AML-193 (cell line): ENCODE measurements at places on chromosomes 5 and 9.

GRCh38 chr9:109935406-109936087 is 155.5 kb downstream of the PALM2AKAP2 start:
- no peak for DNase-seq

DNA sequence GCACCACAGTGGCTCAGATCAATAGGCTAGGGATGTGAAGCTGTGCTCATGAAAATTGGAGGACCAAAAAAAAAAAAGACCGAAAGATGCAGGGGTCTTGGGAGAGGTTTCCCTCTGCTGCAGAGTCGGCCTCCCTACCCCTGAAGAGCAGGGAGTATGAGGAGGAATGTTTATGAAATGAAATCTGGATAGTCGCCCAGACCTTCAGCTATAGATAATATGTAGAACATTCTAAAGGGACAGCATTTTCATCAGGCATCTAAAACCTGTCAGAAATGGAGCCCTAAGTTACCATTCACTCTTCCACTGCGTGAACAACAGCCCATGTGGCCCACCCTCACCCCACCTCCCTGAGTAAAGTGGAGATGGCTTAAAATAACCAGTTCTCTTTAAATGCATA is 122.9 kb downstream of the TMEM174 start:
- no peak for DNase-seq

DNA sequence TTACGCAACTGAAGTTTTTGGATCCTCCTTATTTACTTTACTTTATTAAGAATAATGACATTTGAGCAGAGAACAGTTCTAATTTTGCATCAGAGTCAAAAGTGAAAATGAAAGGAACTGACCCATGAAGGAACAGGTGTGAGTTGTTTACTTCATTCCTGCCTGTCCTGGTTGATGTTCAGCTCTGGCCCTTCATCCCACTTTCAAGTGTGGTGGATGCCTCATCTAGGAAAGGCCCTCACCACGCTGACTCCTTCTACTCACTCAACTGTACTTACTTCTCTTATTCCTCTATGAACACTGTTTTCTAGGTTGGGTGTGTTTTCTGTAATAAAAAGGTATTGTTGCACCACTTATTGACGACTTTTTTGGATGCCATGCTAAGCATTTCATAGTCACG is 61.8 kb upstream of the PLEKHG4B start:
- DNase-seq, result no peak

DNA sequence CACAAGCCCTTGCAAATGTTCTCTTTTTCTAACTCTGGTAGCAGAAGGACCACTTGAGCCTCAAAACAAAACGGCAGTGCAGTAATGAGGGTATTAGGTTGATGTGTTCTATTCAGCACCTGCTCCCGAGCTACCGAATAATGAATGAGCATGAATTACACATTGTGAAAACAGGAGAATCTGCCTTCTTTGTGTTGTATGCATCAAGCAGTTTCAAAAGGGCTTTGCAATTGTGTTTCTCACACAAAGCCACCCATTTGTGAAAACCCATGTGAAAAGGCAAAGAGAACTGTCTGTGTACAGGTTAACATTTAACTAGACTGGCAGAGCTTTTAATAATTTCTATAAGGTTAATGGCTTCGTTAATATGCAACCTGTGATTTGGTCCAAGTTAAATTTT is 97.8 kb downstream of the STK32A start:
- DNase-seq, result no peak

DNA sequence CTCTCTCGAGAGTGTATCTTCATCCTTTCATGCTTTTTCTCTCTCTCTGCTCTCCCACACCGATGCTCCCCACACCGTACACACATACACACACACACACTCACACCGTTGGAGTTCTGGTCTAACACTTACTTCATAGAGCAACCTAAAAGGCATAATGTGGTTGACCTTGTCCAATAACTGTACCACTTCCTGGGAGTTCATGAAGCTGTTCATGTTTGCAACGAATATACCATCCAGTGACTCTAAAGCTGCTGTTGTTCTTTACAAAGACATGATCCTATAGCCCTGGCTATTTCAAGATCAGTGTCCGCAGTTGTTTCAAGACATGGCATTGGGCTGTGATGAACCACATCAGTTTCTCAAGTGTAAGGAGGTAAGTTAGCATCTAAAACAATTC is 10.0 kb downstream of the MEF2C start:
- DNase-seq, result peak; percentile 24

GRCh38 chr5:33010846-33011245 is 299.7 kb downstream of the NPR3 start:
- no peak for DNase-seq

GRCh38 chr5:172687940-172688339 is 46.9 kb downstream of the NEURL1B start:
- no peak for DNase-seq

DNA sequence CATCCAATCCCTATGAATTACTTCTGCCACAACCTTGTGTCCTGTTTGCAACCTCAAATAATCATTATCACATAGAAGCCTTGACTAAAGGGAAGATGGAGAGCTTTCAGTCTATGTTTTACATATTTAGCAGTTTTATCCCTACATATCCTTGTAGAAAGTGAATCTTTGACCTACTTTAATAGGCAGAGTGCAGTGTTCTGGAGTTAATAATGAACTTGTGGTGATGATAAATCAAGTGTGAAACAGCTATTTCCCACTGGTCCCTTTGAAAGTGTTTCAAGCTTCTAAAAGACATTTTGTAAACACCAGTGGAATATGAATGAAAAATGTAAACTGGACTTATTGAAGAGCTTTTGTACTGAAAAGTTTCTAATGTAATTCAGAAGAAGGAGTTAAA is 406.7 kb downstream of the GABRG2 start:
- DNase-seq, result no peak

DNA sequence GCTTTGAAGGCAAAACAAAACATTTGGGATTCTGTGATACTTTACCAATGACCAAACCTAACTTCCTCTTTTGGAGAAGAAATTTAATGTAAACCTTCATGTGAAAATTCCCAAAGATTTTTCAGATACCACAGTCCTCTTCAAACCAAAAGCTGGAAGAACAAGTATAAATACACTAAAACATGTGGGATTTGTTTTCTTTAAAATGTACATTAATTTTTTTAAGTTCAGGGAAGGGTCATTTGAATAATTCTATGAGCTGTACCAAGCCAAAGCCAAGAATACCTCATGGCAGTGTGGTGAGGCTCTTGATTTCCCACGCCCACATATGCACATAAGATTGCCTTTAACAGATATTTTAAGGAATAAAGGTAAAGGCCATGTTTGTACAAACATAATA is 28.4 kb upstream of the ITGA1 start:
- no peak for DNase-seq

GRCh38 chr9:90102292-90102901 is 497.6 kb downstream of the GADD45G start:
- peak; percentile 64 for DNase-seq

DNA sequence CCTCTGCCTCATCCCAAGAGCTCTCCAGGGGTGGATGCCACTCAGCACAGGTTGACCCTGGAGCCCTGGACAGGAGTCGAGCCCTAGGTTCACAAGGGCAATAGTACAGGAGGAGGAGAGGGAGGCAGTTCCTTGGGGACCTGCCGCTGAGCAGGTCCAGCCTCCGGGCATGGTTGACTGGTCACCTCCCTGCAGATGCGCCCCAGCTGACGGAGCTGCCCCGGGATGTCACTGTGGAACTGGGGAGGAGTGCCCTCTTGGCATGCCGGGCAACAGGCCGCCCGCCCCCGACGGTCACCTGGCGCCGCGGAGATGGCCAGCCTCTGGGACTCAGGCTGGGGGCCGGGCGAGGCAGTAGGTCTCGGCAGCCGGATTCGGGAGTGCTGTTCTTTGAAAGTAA is 53.7 kb downstream of the HMCN2 start:
- no peak for DNase-seq

DNA sequence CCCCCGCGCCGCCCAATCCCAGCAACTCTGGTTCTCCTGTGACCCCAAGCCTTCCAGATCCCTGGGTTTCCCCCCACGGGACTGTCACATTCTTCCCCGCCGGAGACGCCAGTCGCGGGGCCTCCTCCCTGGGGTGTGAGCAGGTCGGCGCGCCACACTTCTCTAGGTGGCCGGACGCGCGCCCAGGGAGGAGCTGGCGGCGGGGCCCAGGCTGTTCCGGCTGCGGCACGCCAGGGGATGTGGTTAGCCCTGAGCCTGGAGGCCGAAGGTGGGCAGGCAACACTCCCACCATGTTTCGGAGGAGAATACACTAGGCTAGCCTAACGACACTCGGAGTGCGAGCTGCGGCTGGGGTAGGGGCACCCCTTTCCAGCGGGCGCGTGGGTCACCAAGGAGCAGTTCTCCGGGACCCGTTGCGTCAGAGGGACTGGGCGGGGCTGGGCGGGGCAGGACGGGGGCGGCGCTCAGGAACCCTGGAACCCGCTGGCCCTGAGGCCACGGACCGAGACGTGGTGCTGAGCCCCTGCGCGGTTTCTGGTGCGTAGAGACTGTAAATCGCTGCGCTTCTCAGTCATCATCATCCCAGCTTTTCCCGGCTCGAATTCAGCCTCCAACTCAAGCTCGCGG is at the start of gene SLC27A6:
TSS of gene SLC27A6 (plus strand) at position 478 of the 627 bp plus-strand sequence. CDS start 650 bp downstream, outside the sequence.
- no peak for DNase-seq

GRCh38 chr9:127229691-127230417 is 34.7 kb upstream of the GARNL3 start:
- no peak for DNase-seq

GRCh38 chr5:10801931-10802666 is 41.1 kb upstream of the DAP start:
- no peak for DNase-seq

GRCh38 chr5:143045062-143045461 is 274.9 kb downstream of the ARHGAP26 start:
- DNase-seq, result no peak

GRCh38 chr5:4137781-4138180 is 542.1 kb downstream of the IRX1 start:
- no peak for DNase-seq

GRCh38 chr5:93039888-93040287 is 541.1 kb downstream of the NR2F1-AS1 start:
- DNase-seq, result no peak

GRCh38 chr5:141668601-141669265 is 13.3 kb downstream of the ARAP3 start:
- no peak for DNase-seq

DNA sequence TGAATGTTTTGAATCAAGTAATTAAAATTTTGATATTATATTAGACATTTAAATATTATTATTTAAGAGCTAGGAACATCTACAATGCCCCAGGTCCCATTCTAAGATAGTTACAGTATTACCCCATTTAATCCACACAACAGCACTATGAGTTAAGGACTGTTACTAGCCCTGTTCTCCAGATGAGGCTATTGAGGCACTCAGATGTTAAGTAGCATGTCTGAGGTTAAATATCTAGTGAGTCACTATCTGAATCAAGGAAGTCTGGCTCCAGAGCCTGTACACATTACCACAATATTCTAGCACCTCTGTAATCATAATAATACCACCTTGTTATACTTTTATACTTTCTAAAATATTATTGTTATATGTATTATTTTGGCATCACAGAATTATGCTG is 304.6 kb downstream of the PDE4D start:
- DNase-seq, result no peak

DNA sequence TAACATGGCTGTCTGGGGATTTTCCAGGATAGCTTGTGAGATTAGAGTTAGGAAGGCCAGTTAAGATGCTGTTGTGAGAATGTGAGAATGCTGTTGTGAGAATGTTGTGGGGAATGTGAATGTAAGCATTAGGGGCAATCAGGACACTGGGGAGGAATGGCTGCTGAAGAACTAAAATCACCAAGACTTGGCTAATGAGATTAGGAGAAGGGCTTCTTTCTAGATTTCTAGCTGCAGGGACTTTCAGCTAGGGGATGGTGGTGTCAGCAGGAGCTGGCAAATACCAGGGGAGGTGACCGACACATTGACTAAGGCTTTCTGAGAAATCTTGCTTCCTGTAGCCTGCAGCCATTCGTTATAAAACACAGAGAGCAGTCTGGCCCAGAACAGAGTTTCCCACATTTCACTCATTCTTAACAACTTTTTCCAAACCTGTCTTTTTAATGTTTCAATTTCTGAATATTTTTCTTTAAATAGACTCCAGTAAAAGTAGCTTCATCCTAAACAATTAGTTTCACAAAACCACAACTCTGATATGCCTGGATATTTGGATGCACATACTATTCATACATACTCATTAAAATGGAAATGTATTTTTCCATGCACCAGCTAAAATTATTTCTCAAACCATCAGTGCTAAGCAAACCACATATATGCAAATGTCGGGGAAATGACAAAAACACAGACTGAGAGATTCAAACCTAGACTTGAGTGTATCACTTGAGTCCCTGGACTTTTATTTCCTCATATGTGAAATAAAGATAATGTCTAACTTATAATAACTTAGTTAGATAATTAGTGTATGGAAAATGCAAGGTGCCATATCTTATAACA is 89.3 kb upstream of the TNC start:
- no peak for DNase-seq

GRCh38 chr9:111237447-111237846 is 92.6 kb downstream of the OR2K2 start:
- DNase-seq, result no peak

GRCh38 chr5:139708877-139709581 is 60.9 kb downstream of the CXXC5 start:
- DNase-seq, result peak; percentile 26

GRCh38 chr5:31850981-31851689 is 212.2 kb downstream of the PDZD2 start:
- no peak for DNase-seq

GRCh38 chr5:131384616-131385214 is 120.9 kb downstream of the CDC42SE2 start:
- DNase-seq, result no peak

GRCh38 chr5:179900711-179901110 is 7.0 kb downstream of the TBC1D9B start:
- no peak for DNase-seq

- no peak for DNase-seq
These were observed 488.6 kb downstream of the ACTL7B start for GRCh38 chr9:108367188-108367587.
